ENCODE measurements at places on chromosomes 5 and 9.

DNA sequence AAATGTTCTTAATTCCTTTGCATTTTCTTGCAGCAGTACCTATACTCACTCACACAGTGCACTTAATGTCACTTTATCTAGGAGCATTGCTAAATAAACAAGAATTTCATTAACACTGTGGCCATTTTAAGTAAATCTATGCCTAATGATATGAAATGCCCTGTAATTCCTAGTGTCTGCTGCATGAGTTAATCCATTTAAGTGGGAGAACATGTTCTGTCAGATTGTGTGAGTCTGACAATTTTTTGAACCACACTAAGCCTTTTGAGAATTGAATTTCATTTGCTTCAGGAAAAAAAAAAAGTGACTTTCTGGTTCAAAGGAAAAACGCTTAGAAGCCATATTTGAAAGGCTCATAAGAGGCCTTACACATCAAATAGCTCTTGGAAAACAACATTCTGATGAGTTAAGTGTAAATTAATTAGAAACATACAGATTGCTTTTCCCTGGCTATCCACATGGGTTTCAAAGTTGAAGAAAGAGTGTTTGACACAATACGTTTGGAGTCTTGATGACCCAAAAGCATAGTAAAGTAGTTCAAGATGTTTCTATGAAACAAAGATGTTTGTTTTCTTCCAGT, 446.7 kb upstream of the GRAMD2B start:
- DNase-seq, result no peak

DNA sequence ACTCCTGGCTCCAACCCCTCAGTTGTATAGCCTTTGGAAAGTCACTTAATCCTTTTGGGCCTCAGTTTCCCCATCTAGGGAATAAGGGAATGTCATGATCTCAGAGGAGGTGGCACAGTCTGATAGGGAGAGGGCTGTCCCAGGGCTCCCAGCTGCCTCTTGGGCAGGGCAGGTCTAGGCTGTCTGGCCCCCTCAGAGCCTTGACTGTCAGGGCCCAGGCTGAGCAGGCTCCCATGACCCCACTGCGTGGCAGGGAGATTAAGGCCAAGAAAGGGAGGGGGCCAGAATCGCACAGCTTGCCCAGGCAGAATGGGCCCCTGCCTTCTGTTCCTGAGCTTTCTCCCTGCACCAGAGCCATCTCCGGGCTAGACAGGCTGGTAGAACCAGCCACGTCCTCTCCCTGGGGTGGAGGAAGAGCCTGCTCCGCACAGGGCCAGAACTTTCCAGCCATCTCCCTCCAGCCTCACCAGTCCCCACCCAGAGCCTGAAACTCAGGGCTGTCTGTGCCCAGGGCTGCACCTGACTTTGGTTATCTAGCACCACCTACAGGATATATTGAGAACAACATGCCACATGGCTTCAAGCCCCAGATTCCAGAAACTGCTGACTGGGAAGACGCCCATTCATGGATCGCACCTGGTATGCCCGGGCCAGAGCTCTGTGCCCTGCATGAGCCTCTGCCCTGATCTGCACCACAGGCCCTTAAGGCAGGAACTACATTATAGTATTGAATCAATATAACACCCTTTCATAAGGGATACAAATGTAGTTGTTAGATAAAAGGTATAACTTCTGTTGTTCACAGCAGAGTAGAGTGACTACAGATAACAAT, 32.1 kb downstream of the NAIF1 start:
- no peak for DNase-seq

DNA sequence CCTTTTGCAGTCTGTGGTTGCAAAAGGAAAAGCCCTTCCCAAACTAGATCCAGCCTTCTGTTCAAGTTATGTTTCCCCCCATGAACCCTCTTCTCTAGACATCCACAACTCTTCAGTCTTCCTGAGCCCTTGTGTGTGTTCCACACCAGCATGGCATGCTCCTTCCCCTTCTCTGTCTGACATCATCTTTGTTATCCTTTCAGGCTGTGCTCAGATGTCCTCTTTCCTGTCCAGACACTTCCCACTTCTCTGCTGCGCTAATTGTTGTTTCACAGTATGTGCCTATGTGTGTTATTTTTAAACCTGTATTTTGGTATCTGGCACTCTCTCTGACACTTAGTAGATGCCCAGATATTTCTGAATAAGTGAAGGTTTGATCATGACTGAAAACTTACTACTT, 38.2 kb downstream of the FOCAD start:
- no peak for DNase-seq

DNA sequence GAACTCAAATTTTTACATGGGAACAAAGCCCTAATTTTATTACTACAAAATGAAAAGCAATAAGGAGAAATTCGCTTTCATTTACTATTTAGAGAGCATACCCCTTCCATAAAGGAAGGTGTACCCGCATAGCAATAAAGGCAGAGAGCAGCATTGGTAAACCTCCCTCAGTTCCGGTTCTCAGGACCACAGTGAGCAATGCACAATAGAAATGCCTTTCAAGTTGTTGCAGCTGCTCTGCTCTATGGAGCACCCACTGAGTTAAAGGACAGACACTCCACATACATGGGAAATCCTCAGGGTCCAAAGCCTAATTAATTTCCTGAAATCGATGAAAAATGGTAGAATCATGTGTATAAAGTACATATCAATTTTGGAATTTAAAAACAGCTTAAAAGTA, 89.9 kb upstream of the MPDZ start:
- DNase-seq, result no peak

- DNase-seq, result no peak
Measured at GRCh38 chr9:88792502-88792901, 198.8 kb upstream of the S1PR3 start.

- DNase-seq, result peak; percentile 62
Measured at GRCh38 chr9:89848060-89849040, 243.5 kb downstream of the GADD45G start.

GRCh38 chr5:72187388-72188075, 80.3 kb downstream of the MAP1B start:
- no peak for DNase-seq

DNA sequence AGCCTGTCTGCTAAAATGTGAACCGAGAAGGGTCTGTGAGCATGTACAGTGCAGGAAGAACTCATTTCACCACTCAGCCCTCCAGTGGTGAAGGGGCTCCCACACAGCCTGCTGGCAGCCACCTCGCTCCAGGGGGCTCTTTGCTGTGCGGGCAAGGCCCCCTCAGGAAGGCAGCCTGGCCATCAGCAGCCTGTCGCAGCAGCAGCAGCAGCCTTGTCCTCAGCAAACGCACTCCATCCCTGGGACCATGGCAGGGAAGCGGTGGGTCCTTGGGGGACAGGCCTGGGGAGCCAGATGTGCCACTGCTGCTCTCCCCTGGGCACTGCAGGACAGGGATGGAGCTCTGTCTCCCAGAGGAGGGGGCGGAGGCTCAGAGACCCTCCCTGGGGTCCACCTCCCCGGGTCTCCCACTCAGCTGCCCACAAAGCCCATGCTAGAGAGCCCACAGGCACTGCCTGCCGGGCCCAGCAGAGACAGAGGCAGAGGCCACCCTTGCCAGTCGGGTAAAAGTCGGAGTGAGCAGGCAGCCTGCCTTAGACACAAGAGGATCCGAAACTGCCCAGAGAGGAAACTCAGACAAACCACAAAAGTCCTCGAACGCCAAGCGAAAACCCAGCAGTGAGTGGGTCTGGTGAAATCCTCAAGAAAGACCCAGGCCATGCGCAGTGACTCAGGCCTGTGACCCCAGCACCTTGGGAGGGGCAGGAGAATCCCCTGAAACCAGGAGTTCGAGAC, 8.0 kb downstream of the BRD3 start:
- peak; percentile 78 for DNase-seq

DNA sequence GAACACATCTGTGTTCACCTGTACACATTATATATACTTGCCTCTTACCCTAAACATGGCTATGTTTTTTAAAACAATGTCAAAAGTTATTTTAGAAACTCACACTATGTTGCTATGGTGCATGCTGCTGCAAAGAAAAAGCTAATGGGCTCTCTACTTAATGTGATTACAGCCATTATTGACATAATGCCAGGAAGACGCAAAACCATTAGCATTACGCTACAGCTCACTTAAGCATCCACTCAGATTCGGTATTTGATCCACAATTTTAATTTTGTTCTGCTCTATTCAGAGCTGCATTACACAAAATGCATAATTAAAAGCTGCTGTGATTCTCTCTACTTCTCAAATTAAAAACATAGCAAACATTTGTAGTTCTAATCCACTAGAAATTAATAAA, 395.2 kb downstream of the BNC2 start:
- DNase-seq, result no peak

DNA sequence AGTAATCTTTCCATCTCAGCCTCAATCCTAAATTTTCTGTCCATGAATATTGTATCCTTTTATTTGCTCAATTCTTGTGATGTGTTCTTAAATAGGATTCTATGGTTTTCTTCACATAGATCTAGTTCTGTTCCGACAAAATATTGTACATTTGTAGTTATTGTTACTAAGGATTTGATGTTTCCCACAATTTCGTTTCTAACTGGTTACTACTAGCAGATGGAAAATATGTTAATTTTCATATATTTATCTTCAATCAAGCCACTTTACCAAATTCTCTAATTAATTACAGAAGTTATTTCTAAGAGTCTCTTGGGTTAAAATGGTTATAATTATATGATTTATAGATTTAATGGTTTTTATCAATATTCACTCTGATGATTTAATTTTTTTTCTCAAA, 60.3 kb downstream of the SEC61B start:
- no peak for DNase-seq

DNA sequence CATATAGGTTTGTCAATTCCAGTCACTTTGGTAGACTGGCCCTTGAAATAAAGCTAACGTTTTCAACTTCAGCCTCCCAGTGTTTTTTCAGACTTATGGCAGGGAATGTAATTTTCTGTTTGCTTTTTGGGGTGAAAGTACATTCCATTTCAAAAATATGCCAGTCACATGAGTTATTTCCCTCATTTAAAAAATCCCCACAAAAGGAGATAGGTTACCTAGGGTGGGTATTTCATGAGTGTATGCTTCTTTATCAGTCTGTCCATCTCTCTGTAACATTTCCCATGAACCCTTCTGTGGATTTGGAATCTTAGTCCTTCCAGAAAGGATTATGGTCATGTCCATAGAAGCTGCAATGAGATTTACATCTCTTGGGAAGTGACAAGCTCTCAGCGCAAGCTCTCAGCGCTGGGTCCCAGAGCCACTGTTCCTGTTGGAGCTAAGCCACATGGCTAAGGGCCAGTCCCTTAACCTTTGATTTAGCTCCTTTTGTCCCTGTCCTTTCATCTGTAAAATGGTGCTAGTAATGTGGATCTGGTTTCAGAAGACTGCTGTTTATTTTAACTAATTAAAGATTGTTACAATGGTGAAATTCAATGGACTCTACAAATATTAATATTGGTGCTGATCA, 294.9 kb downstream of the NR3C1 start:
- no peak for DNase-seq

- peak; percentile 73 for DNase-seq
Measured at GRCh38 chr5:141496038-141496437, 7.2 kb downstream of the PCDHGC5 start.

DNA sequence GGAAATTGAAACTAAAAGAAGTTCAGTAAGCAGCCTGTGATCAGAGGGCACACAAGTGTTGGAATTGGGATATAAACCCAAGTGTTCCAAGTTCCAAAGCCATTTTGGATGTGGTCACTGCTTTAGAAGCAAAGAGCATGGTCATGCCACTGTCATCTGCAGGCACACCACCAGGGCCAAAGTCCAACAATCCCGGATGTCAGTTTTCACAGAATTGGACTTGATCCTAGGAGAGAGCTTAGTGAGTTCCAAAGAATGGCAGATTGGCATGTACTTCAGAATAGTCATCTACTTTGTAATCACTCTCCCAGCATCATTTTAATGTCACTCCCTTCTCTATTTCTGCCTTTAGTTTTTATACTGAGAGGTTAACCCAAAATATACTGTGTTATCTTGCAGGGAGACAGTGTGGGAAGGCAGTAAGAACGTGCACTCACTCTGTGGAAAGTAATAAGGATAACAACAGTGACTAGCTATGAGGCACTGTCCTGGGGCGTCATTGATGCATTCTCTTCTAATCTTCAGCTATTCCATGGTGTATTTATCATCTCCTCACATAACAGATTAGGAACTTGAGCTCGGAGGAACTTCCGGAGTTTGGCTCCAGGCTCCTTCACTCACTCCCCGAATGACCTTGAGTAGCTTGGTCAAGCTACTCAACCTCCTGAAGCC, 388.0 kb downstream of the ACTL7B start:
- no peak for DNase-seq

- no peak for DNase-seq
Measured at GRCh38 chr9:69229367-69229766, 55.3 kb downstream of the TJP2 start.

- DNase-seq, result no peak
Measured at GRCh38 chr5:61142391-61142790, 19.9 kb downstream of the SMIM15 start.

- no peak for DNase-seq
Measured at GRCh38 chr9:104783588-104783987, 19.7 kb downstream of the NIPSNAP3B start.

DNA sequence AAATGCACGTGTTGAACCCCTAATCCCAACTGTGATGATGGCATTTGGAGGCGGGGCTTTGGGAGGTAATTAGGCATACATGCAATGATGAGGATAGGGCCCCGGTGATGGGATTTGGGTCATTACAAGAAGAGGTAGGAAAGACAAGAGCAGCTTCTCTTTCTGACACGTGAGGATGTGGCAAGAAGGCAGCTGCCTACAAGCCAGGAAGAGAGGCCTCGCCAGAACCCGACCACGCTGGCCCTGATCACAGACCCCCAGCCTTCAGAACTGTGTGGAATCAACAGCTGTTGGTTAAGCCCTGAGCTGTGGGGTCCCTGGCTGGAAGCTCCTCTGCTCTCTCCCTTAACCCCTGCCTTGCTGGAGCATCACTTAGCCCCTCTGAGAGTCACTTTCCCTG, 57.5 kb downstream of the COL23A1 start:
- no peak for DNase-seq

- no peak for DNase-seq
Measured at GRCh38 chr5:14213813-14214585, 70.9 kb downstream of the TRIO start.

All from mesenteric fat pad (tissue), 1 donor.